Lung microvascular endothelial cell (primary cell): ENCODE measurements at places on chromosomes 12 and 14. TPM values are rescaled to one million over a fixed set of nuclear protein-coding genes. Genes with fewer than 3 reads are reported as not detected.
A peak's percentile ranks its signal among the peaks of the same experiment; 100 is the strongest.

The STYK1 gene
- 4.2 and 8.1 TPM in 2 replicates for total RNA-seq

- peak; percentile 70 for DNase-seq
Measured at GRCh38 chr12:71626768-71627167, 36.9 kb downstream of the ZFC3H1 start.

DNA sequence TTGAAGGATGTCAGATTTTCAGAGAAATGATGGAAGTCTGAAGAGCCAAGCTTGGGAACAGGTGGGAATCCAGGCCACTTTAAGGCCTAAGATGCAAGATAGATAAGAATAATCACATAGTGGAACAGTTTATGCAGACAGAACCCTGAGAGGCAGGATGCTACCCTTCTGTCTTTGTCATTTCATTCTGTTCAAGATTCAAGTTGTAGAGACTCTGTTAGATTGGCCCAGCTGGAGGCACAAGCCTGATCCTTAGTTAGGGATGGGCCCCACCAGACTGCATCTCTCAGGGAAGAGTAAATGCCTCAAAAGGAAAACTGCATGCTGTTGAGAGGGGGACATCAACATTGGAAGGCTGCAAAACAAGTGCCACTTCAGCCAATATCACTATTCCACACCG is 287.0 kb downstream of the PCNX1 start:
- no peak for DNase-seq

The SRRM4 gene
- not detected in 2 replicates for total RNA-seq

DNA sequence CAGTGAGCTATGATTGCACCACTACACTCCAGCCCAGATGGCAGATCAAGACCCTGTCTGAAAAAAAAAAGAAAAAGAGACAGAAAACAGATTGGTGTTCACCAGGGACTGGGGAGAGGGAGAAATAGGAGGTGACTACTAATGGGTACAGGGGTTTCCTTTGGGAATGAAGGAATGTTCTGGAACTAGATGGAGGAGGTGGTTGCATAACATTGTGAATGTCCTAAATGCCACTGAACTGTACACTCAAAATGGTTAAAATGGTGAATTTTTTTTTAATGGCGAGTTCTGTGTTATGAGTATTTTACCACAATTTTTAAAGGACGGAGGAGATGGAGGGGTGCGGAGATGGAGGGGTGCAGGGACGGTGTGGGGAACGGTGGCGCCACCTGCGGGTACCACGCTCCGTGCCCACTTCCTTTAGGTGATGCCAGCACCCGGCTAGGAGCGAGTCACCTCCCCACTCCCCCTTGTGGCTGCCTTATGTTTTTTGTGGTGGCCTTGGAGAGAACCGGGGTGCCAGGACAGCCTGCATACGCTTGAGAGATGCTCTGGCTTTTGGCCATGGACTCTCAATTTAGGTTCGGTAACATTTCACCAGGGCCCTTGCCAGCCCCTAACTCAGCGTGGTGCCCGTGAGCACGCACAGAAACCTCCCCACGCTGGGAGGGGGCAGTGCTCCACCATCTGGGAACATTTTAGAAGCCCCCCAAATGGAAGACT is 16.1 kb downstream of the UBC start:
- peak; percentile 44 for DNase-seq

GRCh38 chr12:122486805-122487426 is 13.8 kb downstream of the ZCCHC8 start:
- DNase-seq, result no peak

The TMEM132D gene
- total RNA-seq, result not detected in 2 replicates

GRCh38 chr12:122473543-122474323 is 27.0 kb downstream of the ZCCHC8 start:
- DNase-seq, result peak; percentile 32

The ABCD4 gene
- 32.5 and 51.2 TPM in 2 replicates for total RNA-seq

The LRP6 gene
- total RNA-seq, result 30.7 and 55.0 TPM in 2 replicates

- peak; percentile 48 for DNase-seq
Measured at GRCh38 chr12:31234955-31235867, 90.7 kb downstream of the SINHCAF start.

The KMT2D gene
- 19.0 and 30.2 TPM in 2 replicates for total RNA-seq

DNA sequence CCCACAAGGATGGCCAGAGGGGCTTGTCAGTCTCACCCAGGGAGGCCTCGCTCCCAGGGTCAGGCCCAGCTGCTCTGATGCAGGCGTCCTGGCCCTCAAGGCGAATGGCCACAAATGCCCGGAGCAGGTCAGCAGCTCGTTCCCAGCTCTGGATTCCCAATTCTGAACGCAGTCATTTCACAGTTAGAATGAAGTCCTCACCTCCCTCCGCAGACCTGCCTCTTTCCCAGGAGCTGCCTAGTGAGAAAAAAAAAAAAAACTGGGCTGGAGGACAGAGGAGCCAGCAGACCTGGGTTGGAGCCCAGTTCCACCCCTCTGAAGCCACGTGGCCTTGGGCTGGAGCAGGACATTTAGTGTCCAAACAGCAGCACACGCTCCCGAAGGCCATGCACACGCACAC is 62.2 kb upstream of the DIO3 start:
- no peak for DNase-seq

DNA sequence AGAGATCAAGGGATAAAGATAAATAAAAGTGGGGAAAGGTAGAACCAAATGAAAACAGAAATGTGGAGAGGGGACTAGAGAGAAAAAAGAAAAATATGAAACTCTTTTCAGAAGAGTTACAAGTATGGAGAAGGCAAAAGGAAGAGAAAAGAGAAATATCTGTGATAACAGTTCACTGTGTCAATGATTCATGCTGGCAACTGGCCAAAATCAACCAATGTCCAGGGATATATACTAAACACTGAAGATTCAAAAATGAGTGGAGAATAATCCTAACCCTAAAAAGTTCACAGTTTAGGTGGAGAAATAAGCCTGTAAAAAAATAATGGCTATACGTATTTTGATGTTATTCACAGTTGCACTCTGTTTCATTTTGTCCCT is 372.3 kb upstream of the KITLG start:
- peak; percentile 85 for DNase-seq

DNA sequence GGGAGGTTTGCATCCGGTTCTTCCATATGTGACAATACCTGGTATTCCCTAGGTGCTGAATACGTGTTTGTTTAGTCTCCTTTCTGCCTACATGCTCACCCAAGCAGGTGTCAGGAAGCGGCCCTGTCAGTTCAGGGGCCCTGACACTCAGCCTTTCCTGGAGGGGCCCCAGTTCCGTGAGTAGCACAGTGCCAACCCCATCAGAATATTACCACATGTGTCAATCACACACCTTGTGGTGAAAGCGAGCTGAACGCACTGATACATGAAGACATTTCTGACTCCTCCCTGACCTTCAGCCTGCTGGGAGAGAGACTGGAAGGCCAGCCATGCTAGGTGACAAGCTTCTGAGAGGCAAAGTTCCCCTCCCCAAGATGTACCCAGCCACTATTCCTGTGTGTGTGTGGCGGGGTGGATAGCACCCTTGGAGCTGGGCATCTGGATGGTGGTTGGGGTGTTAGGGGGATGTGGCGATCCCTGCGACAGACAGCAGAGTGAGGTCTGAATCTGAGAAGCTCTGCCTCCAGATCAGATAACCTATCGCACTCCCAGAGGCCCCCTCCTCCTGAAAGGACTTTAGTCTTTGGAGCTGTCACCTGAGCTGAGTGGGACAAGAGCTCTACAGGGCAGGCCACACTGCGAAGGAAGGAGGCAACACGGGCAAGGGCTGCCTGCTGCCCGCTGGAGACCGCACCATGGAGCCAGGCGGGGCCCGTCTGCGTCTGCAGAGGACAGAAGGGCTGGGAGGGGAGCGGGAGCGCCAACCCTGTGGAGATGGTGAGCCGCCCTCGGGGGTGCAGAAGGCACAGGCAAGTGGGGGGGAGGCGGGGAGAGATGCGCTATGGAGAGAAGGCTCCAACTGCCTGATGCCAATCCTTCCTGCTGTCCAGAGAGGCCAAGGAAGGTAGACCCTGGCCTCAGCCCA is at the start of gene SOAT2:
SOAT2 (plus strand) TSS at position 604 of the 925 bp plus-strand sequence; CDS start at position 696, 92 bp downstream.
- DNase-seq, result no peak

The SLC10A1 gene
- not detected in 2 replicates for total RNA-seq

DNA sequence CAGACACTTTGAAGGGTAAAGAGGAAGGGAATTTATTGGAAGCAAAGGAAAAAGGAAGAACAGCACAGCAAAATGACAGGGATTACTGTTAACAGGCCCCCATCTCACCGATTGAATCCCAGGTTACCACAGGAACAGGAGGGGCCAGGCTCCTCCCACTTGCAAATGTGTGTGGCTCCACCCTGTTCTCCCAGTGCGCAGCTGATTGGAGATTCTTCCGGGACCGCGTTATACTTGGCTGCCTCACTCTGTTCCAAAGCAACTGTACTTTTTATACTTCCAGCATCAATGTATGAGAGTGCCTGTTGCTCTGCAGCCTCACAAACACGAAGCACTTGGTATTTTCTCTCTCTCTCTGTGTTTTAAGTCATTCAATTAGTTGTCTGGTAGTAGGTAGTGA is 273.6 kb upstream of the MDGA2 start:
- DNase-seq, result no peak

GRCh38 chr14:103848175-103849077 is 1.1 kb upstream of the PPP1R13B start:
- no peak for DNase-seq

The FAM181A gene
- total RNA-seq, result not detected in 2 replicates
